T-helper 9 cell (primary cell): ENCODE measurements at places on chromosomes 1 and 21.

GRCh38 chr1:83799594-83799993, 199.3 kb downstream of the TTLL7 start:
- DNase-seq = no peak

- DNase-seq = no peak
Measured at GRCh38 chr1:2446394-2446793, 29.7 kb upstream of the PLCH2 start.

GRCh38 chr1:62198069-62198780, 3.6 kb downstream of the L1TD1 start:
- no peak for DNase-seq

GRCh38 chr1:223175633-223176032, 32.6 kb upstream of the TLR5 start:
- no peak for DNase-seq

- peak; percentile 51 for DNase-seq
Measured at GRCh38 chr1:32240140-32240951, 6.7 kb upstream of the FAM167B start.

GRCh38 chr1:227612658-227613057, 49.3 kb downstream of the ZNF678 start:
- DNase-seq = no peak

GRCh38 chr1:91783423-91784170, 102.4 kb downstream of the TGFBR3 start:
- no peak for DNase-seq

GRCh38 chr1:147840909-147841308, 61.7 kb upstream of the GJA8 start:
- no peak for DNase-seq

- no peak for DNase-seq
Measured at GRCh38 chr1:110433803-110434202, 17.1 kb upstream of the PROK1 start.

DNA sequence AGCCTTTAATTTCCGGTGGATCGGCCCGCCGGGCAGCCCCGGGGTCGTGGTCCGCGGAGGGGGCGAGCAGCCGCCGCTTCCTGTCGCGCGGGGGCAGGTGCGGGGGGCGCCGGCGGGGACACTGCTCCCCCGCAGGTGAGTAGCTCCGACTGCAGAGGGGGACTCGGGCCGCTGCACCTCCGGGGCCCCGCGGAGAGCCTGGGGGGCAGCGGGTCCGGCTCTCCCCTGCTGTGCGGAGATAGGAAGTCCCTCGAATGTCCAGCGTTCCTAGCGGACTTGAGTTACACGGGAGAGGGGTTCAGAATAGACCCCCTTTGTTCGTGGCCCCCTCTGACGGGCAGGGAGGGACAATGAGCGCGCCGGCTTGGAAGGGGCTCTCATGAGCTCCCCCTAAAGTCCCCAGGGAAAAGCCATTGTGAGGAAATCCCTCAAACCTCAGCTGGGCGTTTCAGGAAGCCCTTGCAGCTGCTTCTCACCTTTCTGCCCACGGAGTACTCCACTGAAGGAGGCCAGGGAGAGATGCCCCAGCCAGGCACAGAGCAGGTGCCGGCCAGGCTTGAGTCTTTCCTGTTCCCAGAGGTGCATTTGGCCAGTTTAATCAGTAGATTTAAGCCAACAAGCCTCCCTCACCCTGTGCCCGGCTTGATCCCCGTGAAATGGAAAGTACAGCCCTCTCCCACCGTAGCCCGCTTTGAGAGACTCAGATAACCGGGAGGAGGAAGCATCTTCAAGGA, 925 bp downstream of the PDE9A start:
- no peak for DNase-seq

DNA sequence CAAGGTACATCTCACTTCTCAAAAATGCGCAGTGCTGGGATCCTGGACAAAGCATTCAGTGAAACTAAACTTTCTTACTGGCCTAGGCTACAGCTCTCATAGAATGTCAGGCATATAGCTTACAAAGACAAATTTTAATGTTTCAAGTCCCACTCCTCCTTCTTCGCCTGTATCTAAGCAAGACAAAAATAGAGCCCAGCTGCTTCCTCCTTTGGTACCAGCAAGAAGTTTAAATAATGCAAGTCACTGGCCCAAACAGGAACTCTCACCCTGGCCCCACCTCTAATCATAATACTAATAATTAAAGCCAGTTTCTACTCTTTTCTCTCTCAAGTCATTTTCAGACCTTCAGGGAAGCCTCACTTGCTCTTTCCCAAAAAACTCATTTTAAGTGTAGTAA, 1267.9 kb downstream of the MRPL39 start:
- no peak for DNase-seq

DNA sequence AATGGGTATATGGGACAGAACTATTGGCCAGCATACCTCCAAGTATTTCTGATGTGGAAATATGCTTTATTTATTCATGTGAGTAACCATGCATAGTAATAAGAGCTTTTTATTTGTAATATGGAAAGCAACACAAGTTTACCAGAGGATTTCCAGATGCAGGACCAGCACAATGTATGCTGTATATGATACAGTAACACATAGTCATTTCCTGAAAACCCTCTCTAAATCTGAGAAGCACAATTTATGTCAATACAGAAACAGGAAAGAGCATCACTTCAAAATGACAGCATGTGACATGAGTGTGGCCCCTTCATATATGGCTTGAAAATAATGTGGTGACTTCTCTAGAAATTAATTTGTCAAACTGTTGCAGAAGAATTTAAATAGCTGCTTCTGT, 1134.7 kb upstream of the ADGRL2 start:
- DNase-seq = no peak

GRCh38 chr1:76950306-76950705, 83.0 kb downstream of the ST6GALNAC5 start:
- DNase-seq = no peak

DNA sequence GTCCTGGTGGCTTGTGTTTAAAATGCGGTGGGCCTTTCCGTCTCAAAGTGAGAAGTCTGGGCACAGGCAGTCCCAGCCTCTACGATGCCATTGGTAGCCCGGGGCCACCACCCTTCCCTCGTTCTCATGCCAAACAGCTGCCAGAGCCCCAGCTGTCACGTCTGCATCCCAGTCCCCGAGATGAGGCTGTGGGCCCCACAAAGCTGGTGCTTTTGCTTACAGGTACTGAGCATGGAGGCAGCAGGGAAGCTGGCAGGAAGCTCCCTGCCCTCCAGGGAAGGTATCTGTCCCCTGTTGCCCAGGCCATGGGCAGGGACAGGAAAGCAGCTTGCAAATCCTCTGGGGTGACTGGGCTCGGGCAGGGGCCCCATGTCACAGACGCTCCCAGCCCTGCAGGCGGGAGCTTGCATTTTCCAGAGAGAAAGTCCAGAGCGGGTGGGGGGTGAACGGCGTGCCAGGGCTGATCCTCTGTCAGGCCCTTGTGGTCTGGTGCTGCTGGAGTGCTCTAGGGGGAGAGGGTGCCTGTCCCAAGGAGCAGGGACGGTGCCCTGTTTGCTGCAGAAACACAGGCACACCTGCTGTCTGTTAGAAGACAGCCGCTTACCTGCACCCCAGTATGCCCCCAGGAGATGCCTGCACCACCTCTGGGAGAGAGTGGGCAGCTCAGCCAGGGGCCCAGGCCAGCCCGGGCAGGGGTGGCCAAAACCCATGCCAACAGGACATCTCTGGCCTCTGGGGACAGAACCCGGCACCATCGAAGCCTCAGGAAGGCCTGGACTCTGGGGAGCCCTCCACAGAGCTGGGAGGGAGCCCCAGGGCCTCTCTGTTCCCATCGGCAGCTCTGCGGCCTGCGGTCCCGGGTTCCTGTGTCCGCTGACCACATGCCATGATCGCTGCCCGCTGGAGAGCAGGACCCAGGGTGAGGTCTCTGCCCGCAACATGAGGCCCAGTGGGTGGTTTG, 45.9 kb downstream of the SLX9 start:
- DNase-seq = no peak

DNA sequence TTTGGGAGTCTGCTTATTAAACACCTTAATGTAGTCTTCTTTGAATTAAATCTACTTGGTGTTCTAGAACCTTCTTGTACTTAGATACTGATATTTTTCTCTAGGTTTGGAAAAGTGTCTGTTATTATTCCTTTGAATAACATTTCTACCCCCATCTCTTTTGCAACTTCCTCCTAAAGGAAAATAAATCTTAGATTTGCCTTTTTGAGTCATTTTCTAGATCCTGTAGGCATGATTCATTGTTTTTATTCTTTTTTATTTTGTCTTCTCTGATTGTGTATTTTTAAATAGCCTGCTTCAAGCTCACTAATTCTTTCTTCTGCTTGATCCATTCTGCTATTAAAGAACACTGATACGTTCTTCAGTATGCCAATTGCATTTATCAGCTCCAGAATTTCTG, 155.9 kb upstream of the NEGR1 start:
- DNase-seq = no peak

GRCh38 chr1:206713070-206713469, 28.4 kb downstream of the MAPKAPK2 start:
- DNase-seq = no peak
